GM12865 (cell line): ENCODE measurements at places on chromosomes 11 and 22.

DNA sequence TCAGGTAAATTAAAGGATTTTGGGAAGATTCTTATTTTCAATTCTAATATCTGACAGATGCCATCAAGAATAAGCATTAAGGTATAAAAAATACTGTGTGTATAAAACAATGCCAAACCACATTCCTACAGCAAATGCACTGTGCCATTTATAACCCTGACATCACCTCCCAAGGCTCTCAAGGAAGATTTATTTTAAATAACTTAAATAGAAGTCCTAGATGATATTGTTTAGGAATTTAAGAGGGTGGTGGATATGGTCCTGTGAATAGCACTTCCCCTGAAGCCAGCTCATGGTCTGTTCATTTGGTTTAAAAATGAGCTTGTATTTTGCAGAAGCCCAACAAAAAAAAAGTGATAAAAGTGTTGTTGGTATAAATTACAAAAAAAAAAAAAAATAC, 32.1 kb downstream of the PPIL2 start:
- DNase-seq: no peak

GRCh38 chr11:123321636-123322035, 108.4 kb upstream of the GRAMD1B start:
- no peak for DNase-seq

- no peak for DNase-seq
Observed at GRCh38 chr11:124612567-124613246, 1.5 kb downstream of the PANX3 start.

DNA sequence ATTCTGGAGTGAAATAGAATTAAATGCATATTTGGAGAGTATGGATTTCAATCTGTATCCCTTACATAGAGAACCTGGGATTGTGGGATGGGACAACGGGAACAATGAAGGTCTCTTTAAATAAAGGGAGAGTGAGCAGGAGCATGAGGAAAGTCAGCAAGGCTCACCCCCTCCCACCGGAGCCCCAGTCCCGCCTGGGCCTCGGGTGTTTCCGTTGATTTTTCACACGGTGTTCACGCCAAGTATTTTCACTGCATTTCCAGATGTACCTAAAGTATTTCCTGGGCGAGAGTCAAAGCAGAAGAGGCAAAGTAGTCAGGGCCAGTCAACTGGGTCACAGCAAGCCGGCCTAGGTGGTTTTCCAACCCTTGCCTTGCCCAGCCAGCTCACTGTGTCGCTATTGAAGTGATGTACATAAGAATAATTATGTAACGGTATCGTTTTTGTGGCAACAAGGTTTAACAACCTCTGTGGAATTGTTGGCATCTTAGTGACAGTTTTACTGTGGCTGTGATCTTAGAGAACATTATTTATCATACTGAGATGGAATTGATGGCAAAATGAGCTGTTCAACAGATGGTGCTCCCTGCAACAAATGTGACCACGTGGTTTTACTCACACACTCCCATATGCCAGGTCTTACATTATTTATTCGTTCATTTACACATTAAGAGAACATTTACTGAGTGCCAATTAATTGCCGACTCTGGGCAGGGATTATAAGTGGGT, 177.3 kb downstream of the ADAMTS15 start:
- DNase-seq: no peak

- DNase-seq: peak; percentile 73
Observed at GRCh38 chr11:116986521-116987105, 111.6 kb downstream of the SIK3 start.

DNA sequence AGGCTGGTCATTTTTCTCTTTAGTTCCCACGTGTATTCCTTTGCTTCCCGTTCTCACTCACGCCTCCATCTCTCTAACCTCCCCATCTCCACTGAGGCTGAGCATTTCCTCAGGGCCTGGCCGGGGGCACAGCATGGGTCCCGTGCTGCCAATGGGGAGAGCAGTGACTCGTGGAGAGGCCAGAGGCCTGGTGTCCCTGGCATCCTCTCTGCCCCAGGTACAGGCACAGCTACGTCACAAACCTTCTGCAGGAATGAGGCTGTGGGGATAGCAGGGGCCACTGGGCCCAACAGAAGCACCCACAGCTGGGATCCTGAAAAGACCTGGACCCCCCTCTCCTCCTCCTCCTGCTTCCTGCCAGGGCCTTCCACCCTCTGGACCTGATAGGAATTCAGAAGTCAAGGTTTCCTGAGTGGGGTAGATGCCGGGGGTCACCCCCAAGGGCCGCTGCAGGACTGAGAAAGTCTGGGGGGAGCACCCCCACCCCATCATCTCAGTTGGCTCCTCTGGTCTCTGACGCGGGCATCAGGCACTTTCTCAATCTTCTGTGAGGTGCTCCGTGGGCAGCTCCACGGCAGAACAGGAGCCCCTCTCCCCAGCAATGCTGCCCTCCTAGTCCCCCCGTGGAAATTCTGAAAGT, 11.8 kb downstream of the PNPLA5 start:
- no peak for DNase-seq

DNA sequence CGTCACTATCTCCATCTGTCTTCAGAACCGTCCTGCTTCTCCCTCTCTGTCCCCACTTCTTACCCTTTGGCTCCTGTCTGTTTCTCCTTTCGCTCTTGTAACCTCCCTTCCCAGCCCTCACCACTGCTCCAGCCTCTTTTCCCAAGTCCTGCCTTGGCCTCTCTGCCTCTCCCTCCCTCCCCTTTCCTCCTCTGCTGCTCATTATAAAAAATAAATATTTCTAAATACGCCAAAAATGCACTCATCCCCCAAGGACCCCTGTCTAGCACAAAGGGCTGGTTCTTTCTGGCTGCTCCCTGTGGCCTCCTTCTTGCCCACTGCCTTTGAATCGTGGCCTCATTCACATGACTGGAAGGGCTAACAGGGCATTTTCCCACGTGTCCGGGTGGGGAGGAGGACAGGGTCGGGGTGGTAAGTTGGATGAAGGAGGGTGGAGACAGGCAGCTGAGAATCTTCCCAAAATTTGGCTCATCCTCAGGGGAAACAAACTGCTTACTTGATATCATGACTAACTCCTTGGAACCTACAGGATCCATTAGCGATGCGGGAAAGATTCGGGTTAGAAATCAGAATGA, 26.4 kb upstream of the OAF start:
- no peak for DNase-seq
